Posterior vena cava (tissue), 2 donors: ENCODE measurements at places on chromosomes 12 and 14. TPM values are rescaled to one million over a fixed set of nuclear protein-coding genes. Genes with fewer than 3 reads are reported as not detected.
A peak's percentile ranks its signal among the peaks of the same experiment; 100 is the strongest.

GRCh38 chr14:52315355-52315718, 1.2 kb downstream of the PTGER2 start:
- DNase-seq: no peak

Gene CARMIL3
- total RNA-seq: 0.14 TPM

DNA sequence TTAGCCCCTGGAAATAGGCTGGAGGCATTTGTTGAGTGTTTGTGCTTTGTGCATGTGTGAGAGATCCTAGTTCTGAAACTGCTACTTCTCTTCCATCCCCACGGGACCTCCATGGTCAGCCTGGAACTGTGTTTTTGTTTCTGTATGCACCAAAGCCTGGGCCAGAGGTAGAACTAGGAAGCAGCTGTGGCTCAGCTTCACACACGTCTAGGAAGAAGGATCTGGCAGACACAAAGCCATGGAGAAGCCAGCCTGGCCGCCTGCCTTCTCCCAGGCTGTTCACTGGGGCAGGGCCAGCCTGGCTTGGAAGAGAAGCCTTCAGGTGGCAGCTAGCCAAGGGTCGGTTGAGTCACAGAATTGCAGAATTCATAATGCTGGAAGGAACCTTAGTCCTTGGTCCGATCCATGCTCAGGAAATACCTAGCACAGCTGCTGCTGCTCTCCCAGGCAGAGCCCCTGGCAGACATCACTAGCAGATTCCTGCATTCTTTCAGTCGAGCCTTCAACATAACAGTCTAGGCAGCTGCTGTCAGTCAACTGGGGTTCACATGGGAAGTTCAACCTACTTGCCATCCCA, 27.0 kb downstream of the RIN3 start:
- DNase-seq: peak; percentile 97

DNA sequence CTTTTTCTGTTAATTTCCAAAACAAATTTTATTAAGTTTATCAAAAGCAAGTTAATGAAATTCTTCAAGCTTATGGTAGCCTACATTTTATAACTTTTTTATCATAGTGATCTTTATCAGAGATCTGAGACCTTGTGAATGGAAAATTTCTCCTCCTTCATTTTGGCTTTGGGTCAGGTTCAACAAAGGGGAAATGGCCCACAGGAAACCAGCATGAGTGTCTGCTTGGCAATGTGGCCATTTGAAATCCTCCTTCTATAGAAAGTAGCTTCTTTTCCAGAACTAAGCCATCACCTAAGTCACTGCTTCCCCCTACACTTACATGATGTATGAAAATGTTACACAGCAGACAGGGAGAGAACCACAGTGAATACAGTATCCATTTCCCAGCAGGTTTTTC, 1.6 kb downstream of the RHOJ start:
- no peak for DNase-seq

GRCh38 chr12:110966081-110966760, 45.8 kb upstream of the MYL2 start:
- no peak for DNase-seq
